Activated naive CD4-positive, alpha-beta T cell (primary cell): ENCODE measurements at places on chromosomes 11 and 22.

DNA sequence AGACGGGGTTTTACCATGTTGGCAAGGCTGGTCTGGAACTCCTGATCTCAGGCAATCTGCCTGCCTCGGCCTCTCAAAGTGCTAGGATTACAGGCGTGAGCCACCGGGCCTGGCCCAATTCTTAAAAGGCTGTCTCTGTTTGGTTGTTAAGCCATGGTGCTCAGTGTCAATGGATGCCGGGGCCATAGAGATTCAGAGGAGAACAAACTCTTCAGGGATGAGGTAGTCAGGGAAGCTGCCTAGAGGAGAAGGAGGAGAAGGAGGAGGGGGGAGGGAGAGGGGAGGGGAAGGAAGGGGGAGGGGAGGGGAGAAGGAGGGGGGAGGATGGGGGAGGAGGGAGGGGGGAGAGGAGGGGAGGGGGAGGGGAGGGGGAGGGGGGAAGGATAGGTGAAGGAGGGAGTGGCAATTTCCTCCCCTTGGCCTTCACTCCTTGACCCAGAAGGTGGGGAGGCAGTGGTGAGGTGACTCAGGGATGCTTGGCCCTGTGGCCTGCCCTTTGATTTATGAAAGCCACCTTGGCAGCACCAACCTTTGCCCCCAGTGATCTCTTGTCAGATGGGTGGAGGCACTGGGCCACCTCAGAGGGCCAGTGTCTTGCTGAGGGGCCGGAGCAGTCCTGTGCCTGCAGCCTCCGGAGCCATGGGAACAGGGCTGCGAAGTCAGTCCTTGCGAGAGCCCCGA is at the start of gene C11orf86:
C11orf86 (plus strand) TSS at position 581 of the 681 bp plus-strand sequence; CDS start at position 640, 59 bp downstream.
- no peak for DNase-seq

DNA sequence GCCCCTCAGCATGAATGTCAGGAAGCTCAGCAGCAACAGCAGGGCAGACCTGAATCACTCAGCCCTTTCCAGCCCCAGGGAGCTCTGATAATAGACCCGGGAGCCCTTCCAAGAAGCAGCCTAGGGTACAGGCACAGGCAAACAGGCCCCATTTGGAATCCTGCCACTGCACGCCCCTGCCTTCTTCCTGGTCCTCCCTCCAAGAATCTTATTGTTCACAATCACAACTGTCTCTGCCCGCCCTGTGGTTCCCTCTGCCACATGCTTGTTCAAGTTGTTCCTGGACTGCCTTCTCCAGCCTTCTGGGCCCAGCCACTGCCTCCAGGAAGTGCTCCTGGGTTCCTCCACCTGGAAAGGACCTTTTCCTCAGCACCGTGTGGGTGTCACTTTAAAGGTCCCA is 54.6 kb downstream of the LRRC32 start:
- no peak for DNase-seq

DNA sequence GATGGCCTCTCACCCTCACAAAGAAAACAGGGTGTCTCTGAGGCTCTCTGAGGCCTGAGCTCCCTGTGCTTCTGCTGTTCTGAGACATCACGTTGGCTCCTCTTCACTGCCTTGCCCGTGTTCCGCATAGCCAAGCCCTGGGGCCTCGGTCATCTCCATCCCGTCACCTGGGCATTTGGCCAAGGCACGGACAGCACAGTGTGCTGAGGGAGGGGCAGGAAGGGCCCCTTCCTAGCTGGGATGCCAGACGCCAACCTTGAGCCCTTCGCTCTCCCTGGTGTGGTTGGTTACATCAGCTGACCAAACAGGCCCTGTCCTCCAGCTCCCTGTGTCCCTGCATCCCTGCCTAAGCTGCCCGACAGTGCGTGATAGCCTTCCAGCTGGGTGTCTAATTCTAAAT is 25.9 kb downstream of the MOV10L1 start:
- DNase-seq = no peak

DNA sequence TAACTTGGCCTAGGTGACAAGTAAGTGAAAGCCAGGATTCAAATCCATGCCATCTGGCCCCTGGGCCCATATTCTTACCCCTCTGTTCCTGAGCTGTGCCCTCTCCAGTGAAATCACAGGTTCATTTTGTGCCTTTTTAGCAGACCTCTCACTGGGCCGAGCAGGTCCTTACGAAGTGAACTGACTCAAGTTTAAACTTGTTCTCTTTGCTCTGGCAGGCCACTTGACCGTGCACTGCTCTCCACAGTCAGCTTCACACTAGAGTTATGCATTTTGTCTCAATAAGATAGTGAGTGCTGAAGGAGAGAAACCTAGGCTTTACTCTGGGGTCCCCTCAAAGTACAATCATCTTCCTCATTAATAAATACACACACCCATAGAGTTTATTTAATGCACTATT is 40.7 kb downstream of the ARFGAP3 start:
- no peak for DNase-seq

DNA sequence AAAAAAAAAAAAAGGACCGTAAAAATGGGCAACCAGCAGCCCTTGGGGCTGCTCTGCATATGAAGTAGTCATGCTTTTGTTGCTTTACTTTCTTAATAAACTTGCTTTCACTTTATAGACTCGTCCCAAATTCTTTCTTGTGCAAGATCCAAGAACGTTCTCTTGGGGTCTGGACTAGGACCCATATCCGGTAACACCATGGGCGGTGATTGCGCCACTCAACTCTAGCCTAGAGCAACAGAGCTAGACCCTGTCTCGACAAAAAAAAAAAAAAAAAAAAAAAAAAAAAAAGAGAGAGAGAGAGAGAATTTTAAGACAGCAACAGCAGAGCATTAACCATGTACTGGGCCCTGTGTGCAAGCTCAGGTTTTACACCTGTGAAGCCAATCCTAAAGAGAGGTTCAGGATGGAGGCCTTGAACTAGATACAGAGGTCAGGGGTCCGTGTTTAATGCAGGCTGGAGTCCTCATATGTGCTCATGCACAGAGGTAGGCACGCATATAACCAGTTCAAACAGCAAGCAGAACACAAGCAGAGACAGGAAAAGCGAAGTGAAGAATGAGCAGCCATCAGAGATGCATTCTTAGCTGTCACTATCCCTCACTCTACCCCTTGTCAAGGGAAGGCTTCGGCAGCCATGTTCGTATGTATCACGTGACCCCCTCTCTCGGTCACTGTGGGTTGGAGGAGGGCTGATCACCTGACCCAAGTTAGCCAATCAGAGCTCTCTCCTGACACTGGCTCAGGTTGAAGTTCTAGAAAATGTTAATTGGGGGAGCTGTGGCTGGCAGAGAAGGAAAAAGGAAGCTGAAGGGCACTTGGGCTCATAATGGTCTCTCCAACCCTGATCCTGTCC is 16.7 kb upstream of the SYT12 start:
- DNase-seq = no peak

DNA sequence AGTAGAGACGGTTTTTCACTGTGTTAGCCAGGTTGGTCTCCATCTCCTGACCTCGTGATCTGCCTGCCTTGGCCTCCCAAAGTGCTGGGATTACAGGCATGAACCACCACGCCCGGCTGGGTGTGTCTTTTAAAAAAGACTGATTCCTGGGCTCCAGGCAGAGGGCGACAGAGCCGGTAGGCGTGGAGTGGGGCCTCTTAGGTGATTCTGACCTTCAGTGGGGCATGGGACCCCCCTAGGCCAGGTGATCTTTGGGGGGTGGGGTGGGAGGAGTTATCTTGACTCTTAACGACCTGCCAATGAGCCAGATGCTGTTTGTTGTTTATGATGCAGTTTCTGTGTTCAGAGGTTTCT is 12.9 kb upstream of the SORL1-AS1 start:
- DNase-seq = no peak

DNA sequence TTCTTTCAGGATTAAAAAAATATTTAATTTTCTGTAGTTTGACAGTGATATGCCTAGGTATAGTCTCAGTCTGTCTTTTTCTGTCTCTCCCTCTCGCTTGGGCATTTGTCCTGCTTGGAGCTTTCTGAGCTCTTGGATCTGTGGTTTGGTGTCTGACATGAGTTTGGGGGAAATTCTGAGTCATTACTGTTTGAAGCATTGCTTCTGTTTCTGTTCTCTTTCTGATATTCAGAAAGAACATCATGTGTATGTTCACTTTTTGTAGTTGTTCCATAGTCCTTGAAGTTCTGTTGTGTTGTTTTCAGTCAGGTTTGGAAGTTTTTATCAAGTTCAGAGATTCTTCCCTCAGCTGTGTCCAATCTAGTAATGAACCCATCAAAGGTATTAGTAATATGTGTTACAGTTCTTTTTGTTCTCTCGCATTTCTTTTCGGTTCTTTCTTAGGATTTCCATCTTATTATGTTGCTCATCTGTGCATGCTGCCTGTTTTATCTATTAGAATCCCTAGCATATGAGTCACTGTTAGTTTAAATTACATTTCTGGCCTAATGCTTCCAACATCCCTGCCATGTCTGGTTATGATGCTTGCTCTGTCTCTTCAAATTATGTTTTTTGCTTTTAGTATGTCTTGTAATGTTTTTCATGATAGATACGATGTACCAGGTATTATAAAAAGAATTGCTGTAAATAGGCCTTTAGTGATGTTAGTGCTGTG is 48.4 kb downstream of the DDX10 start:
- no peak for DNase-seq

DNA sequence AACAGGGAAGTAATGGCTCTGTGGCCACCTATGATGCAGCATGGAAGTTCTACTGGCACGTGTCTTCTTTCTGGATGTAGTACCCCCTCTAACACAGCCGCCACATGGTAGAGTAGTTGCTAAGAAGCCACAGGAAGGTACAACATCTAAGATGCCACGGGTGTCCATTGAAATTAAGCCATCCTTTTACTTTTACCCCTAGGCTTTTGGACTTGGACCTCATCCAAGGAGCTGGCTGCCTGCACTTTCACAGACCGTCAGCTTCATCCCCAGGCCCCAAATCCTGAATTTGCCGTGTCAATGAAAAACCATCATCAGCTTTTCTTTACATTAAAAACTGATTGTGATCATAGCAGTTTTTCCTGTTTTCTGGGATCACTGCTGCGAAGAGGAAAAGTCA is 102.4 kb downstream of the RPL27A start:
- no peak for DNase-seq

DNA sequence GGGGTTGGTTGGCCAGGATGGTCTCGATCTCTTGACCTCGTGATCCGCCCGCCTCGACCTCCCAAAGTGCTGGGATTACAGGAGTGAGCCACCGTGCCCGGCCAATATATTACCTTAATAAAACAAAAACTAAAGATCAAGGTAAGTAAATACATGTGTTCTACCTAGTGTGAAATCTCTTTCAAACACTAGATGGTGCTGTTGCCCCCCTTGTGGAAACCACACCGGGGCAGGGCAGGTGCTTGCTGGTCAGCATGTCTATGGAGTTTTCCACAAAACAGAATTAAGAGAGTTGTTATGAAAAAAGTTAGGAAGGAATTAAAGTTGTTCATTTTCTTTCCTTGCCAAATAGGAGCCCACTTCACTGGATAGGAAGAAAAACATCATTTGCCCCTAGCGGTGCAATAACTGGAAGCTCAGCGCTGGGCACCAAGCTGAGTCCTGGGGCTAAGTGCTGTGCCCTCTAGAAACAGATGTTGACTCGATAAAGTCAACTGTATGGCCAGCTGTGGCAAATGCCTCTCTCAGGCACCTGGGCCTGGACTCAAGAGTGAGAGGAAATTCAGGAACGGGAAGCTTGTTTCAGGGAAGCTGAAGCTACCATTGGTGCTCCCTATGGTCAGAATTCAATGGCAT is 6.3 kb upstream of the KCNJ5 start:
- no peak for DNase-seq

- no peak for DNase-seq
Measured at GRCh38 chr11:9142732-9143131, 51.3 kb upstream of the SCUBE2 start.

- DNase-seq = no peak
Measured at GRCh38 chr11:125542709-125543108, 26.6 kb upstream of the EI24 start.

DNA sequence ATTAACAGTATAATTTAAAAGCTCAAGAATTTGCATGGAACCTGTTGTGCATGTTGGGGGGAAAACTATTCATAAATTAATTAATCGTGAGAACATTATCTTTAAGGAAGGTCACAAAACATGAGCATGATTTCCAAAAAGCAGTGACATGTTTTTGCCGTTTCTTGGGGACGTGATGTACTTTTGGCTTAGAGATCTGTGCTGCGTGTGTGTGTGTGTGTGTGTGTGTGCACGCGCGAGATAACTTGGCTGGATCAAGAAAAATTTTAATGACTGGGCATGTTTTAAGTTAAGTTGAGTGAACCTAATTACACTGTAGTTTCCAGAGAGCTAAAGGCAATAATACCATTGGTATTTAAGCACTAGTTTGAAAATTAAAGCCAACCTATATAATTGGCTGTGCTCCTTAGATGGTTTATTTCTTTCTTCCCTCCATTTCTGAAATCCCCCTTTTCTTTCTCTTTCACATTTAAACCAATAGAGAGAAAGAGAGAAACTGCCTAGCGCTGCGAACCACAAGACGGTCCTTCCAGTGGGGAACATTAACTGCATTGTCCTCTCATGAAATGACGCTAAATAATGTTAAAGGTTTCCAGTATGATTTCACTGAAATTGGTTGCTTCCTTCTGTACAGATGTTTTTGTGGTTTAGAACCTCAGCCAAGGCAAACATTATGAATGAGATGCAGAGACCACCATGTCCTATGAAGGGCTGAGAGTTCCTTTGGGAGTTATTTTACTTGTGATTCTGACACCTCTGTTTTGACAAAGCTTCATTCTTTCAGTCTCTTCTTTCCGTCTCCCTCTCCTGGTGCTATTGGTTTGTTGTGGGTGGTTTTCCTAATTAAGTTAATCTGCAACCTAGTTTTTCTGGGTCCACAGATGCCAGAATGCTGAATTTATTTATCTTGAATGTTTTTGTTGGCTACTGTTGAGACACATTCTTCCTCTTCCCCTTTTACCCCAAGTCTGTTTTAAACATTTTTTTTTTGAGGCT is 51.7 kb downstream of the ZBTB16 start:
- no peak for DNase-seq
